ENCODE measurements at places on chromosomes 12 and 14.

DNA sequence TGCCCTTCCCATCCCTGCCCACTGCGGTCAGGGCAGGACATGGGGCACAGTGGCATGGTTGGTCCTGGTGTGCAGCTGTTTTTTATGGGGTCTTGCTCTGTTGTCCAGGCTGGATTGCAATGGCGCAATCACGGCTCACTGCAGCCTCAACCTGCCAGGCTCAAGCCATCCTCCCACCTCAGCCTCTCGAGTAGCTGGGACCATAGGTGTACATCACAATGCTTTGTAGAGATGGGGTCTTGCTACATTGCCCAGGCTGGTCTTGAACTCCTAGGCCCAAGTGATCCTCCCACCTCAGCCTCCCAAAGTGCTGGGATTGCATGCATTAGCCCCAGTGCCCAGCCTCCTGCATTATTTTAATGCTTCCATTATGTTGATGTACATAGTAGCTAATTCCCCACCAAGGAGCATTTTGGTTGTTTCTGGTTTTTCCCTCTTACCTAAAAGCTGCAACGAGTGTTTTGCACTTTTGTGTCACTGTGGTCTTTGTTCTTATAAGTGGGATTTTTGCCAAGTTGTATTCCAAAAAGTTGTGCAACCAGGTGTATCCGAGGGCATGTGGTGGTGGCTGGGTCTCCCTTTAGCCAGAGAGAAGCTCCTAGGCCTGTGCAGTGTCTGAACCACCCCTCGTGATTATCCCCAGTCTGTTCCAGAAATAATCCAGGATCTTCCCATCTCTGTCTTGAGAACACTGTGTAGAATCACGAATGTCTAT lies 10.3 kb downstream of the TCHP start:
- no peak for DNase-seq

DNA sequence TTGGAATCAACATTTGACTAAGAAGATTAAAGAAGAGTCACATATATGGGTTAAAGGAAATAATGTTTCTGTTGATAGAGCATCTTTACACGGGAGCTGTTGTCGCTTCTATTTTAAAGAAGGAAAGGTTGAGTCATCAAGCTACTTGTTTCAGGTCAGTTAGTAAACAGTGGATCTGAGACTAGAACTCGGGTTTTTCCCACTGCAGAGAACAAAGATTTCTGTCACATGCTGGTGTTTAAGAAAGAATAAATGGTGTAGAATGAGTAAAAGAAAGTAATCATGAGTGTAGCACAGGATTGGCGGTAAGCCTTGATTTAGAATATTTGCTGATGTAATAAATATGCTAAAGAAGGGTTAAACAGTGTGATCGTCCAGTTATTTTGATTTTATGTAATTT lies 455.5 kb downstream of the AEBP2 start:
- no peak for DNase-seq

GRCh38 chr12:56716458-56716857 lies 8.6 kb downstream of the NACA start:
- DNase-seq = no peak

GRCh38 chr12:59294221-59294620 lies 301.6 kb upstream of the SLC16A7 start:
- no peak for DNase-seq

DNA sequence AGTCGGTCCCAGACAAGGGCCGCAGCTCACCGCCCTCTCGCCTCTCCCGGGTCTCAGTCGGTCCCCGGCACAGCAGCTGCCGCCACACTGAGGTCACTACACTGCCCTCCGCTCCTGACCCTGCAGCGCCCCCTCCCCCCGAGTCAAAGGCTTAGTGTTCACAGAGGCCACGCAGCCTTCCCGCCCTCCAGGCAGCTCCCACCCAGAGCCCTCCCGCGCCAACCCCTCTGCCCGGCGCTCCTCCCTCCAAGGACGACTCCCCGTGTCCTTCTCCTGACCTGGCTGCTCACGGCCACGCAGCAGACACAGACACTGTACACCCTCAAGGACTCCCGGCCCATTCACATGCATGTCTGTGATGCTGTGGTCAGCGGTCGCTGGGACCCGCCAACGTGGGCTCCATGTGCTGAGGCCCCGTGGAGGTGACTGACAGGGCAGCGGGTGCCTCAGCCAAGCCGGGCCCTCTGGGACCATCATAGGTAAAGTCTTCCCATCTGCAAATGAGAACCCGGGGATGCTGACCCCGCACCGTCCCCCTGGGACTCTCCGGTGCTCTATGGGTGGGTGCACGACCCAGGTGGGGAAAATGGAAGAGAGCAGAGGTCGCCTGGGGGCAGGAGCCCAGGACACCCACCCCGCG lies 16.3 kb upstream of the GALNT9 start:
- no peak for DNase-seq

- no peak for DNase-seq
Measured at GRCh38 chr14:94677213-94677612, 65.0 kb downstream of the SERPINA3 start.

GRCh38 chr12:108625228-108625627 lies 8.5 kb downstream of the SELPLG start:
- DNase-seq = no peak

- no peak for DNase-seq
Measured at GRCh38 chr12:97358361-97358760, 104.2 kb upstream of the RMST start.

DNA sequence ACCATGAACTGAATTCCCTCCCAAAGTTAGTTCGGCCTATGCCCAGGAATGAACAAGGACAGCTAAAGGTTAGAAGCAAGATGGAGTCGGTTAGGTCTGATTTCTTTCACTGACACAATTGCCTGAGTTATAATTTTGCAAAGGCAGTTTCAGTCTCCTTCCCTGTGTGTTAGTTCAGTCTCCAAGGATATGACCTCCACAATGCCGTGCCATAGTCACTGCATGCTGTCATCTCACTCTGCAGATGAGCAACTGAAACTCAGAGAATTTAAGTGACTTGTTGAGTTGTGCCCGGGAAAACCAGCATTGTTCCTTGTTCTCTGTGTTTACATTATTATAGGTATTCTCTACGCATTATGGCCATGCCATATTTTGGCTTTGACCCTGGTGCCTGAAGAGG lies 10.1 kb upstream of the SERPINA1 start:
- no peak for DNase-seq

GRCh38 chr12:122929812-122930211 lies 33.9 kb upstream of the VPS37B start:
- DNase-seq = no peak

- no peak for DNase-seq
Measured at GRCh38 chr14:54133896-54134295, 177.3 kb upstream of the BMP4 start.

DNA sequence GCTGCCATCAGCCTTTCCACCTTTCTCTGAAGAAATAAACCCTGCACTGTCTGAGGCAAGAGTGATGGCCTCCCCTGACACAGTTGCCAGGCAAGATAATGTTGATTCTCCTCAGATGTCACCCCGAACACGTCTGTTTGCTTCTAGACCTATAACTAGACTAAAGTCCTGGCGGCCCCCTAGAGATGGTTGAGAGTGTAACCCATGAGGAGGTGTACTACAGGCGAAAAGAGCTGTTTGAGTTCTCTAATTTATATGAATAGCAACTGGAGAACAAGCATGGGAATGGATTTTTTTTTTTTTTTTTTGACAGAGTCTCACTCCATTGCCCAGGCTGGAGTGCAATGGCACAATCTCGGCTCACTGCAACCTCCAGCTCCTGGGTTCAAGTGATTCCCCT lies 33.0 kb upstream of the ATF7IP start:
- DNase-seq = no peak

DNA sequence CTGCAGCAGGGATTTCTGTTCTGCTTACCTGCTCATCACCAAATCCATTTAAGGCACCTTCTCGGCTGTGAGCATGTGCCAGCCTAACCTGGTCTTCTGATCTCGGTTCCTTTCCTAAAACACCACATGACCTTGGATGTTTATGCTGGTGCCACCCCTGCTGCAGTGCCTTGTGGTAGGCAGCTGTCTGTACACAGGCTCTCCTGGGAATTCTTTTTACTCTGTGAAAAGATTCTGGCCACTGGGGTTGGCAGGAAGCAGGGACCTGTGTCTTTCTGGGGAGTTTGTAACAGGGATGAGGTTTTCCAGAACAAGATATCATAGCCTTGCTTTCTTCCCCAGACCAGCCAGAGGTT lies 10.4 kb upstream of the PLEKHG3 start:
- no peak for DNase-seq

DNA sequence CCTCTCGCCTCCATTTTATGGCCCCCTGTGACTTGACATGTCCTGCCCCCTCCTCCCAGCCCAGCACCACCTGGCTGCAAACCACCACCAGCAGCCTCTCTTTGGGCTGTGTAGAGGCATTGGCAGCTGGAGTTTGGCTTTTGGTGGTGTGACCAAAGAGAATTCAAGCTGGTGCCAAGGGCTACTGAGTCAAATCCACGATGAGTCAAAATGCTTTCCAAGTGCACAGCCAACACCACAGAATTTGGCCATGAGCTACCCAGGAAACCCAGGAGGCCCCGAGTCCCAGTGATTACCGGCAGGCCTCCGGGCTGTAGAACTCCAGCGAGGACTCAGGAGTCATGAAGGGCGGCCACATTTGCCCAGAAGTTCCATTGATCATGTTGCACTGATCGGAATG lies 53.8 kb downstream of the SCARB1 start:
- no peak for DNase-seq

Measured in Panc1 (cell line).